ENCODE measurements at places on chromosomes 1 and 21.

GRCh38 chr1:14915356-14916054 lies 238.0 kb upstream of the TMEM51 start:
- H3K36me3 ChIP-seq = no peaks in the 10 kb centered on the region
- H3K27ac ChIP-seq = no peak overlapping the region
- no peak overlapping the region for H3K4me3 ChIP-seq
- H3K4me1 ChIP-seq = no peaks in the 10 kb centered on the region
- no peak for DNase-seq

DNA sequence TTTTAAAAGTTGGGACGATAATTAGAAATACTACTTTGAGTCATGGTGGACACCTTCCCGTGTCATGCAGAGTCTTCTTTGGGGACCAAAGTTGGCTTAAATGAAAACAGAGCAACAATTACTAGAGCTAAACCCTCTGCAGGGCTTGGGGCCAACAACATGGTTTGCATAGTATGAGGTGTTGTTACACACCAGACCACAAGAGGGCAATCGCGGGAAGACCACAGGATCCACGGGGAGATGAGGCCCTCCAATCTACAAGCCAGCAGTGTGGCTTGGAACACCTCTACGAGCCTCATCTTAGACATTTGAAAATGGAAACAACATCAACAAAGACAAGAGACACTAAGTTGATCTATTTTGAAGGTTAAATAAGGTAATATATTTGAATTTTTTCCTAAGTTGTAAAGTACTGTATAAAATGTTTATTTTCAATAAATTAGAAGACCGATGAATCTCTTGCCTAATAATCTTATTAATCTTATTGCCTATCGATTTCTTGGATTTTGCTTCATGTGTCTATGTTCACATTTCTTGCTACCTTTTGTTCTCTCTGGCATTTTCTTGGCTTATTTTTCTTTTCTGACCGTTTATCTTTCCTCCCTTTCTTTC lies 8.2 kb upstream of the SMCP start:
- H3K4me1 ChIP-seq = no peaks in the 10 kb centered on the region
- peak; percentile 13 for DNase-seq
- H3K4me3 ChIP-seq = no peak overlapping the region
- no peaks in the 10 kb centered on the region for H3K27me3 ChIP-seq

GRCh38 chr1:199335496-199335895 lies 692.0 kb upstream of the NR5A2 start:
- DNase-seq = no peak
- no peak overlapping the region for H3K27ac ChIP-seq
- no peaks in the 10 kb centered on the region for H3K36me3 ChIP-seq
- no peaks in the 10 kb centered on the region for H3K27me3 ChIP-seq
- H3K4me1 ChIP-seq = no peaks in the 10 kb centered on the region

GRCh38 chr1:223665592-223666312 lies at the start of gene CAPN8:
Gene CAPN8, minus strand, starts transcription at chr1:223665701. Its CDS starts 55 bp downstream, at chr1:223665646.
- no peak within 1 kb of the TSS for H3K4me3 ChIP-seq
- no peaks in the 10 kb centered on the region for H3K4me1 ChIP-seq
- no peak within 1 kb of the TSS for H3K27ac ChIP-seq

DNA sequence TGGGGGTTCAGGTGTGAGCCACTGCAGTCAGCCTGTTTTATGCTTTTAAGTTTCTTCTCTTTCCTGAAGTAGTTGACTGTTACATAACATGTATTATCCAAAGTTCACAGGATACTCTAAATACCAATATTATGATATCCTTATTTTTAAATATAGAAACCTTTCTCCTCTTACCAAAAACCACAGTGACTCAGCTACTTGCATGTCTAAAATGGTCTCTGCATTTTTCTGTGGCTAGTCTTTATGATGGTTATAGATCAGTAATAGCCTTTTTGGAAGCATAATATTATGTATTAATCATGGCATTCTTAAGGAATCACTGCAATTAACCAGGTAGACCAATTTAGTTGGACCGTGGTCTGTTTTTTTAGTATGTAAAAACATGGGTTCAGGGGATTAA lies 210.8 kb upstream of the CACYBP start:
- H3K36me3 ChIP-seq = no peaks in the 10 kb centered on the region
- no peaks in the 10 kb centered on the region for H3K4me1 ChIP-seq
- no peak overlapping the region for H3K27ac ChIP-seq
- H3K4me3 ChIP-seq = no peak overlapping the region

DNA sequence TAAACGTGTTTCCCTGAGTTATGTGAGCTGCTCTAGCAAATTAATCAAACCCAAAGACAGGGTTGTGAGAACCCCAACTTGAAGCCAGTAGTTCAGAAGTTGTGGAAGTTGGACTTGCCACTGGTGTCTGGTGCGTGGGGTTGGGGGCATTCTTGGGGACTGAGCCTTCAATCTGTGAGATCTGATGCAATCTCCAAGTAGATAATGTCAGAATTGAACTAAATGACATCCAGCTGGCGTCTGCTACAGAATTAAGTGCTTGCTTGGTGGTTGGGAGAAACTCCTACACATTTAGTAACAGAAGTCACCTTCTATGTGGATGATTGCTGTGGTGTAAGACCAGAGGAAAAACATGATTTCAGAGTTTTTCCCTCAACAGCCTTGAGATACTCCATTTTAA lies 207.4 kb downstream of the FGGY start:
- no peak overlapping the region for H3K27ac ChIP-seq
- no peak for DNase-seq
- H3K4me3 ChIP-seq = no peak overlapping the region
- H3K36me3 ChIP-seq = no peaks in the 10 kb centered on the region

DNA sequence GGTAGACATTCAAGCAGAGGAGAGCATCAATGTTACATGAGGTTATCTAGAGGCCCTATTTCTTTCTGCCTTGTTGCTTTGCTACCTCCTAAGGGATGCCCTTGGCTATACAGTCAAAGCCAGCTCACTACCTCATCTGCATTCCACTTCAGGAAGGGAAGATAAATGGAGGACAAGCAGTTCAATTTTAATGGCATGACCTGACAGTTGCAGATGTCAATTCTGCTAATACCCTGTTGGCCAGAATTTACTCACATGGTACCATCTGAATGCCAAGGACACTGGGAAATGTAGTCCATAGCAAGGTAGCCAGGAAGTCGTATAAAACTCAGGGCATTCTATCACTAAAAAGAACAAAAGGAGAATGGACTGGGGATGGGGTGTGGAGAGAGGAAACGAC lies 31.5 kb downstream of the PALMD start:
- H3K36me3 ChIP-seq = no peaks in the 10 kb centered on the region
- no peaks in the 10 kb centered on the region for H3K4me1 ChIP-seq
- no peak overlapping the region for H3K27ac ChIP-seq

- no peaks in the 10 kb centered on the region for H3K36me3 ChIP-seq
- DNase-seq = no peak
- no peak overlapping the region for H3K4me3 ChIP-seq
- no peak overlapping the region for H3K27ac ChIP-seq
- no peaks in the 10 kb centered on the region for H3K4me1 ChIP-seq
- no peaks in the 10 kb centered on the region for H3K27me3 ChIP-seq
These were observed 57.2 kb downstream of the ST3GAL3 start for GRCh38 chr1:43764581-43764980.

DNA sequence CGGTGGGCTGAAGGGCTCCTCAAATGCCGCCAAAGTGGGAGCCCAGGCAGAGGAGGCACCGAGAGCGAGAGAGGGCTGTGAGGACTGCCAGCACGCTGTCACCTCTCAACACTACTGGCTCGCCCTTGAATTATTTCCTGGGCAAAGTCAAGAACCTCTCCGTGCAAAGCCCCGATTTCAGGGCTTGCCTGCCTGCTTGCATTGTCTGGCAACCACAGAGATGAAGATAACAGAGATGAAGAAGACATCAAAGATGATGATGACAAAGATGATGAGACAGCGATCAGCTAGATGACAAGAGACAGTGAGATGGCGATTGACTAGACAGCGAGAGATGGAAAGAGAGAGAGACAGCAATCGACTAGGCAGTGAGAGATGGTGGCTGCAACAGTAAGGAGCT lies 976.5 kb downstream of the ADGRL2 start:
- H3K4me3 ChIP-seq = no peak overlapping the region
- no peaks in the 10 kb centered on the region for H3K36me3 ChIP-seq
- H3K27ac ChIP-seq = no peak overlapping the region
- no peak for DNase-seq
- no peaks in the 10 kb centered on the region for H3K4me1 ChIP-seq
- H3K27me3 ChIP-seq = no peaks in the 10 kb centered on the region

GRCh38 chr21:37276377-37276776 lies 9.2 kb upstream of the VPS26C start:
- no peak overlapping the region for H3K27ac ChIP-seq
- H3K36me3 ChIP-seq = no peaks in the 10 kb centered on the region
- H3K4me1 ChIP-seq = no peaks in the 10 kb centered on the region
- no peak for DNase-seq

- DNase-seq = no peak
- peak overlapping the region; percentile 57 for H3K27ac ChIP-seq
- H3K36me3 ChIP-seq = no peaks in the 10 kb centered on the region
- peaks cover 86% of the 10 kb centered on the region for H3K4me1 ChIP-seq
These were observed 13.4 kb downstream of the EPB41 start for GRCh38 chr1:28927648-28928313.

DNA sequence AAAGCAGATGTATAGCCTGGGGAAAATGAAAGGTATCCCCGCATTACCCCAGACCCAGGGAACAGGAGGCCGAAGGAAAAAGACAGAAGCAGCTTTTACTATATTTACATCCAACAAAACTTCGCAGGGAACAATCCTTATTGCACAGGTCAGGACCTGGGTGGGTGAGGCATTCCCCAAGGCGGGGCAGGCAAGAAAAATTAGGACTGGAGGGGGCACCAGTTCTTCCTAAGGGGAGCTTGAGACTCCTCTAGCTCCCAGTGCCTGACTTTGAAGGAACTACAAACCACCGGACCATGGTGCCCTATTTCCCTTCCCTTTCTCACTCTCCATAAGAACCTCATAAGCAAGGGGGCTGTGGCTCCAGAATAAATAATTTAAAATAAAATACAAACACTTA lies 6.7 kb upstream of the GATAD2B start:
- no peaks in the 10 kb centered on the region for H3K27me3 ChIP-seq
- no peak overlapping the region for H3K27ac ChIP-seq
- no peaks in the 10 kb centered on the region for H3K4me1 ChIP-seq

GRCh38 chr1:165965857-165966256 lies 138.4 kb downstream of the UCK2 start:
- no peak overlapping the region for H3K27ac ChIP-seq
- no peaks in the 10 kb centered on the region for H3K4me1 ChIP-seq
- H3K4me3 ChIP-seq = no peak overlapping the region
- H3K27me3 ChIP-seq = peaks cover 4% of the 10 kb centered on the region

- no peak overlapping the region for H3K4me3 ChIP-seq
- H3K4me1 ChIP-seq = no peaks in the 10 kb centered on the region
- no peaks in the 10 kb centered on the region for H3K27me3 ChIP-seq
- DNase-seq = no peak
- no peak overlapping the region for H3K27ac ChIP-seq
These were observed 73.5 kb upstream of the CAMK1G start for GRCh38 chr1:209510063-209510462.

GRCh38 chr1:80825067-80825466 lies 975.7 kb upstream of the ADGRL2 start:
- H3K36me3 ChIP-seq = no peaks in the 10 kb centered on the region
- no peak overlapping the region for H3K4me3 ChIP-seq
- H3K27ac ChIP-seq = no peak overlapping the region

DNA sequence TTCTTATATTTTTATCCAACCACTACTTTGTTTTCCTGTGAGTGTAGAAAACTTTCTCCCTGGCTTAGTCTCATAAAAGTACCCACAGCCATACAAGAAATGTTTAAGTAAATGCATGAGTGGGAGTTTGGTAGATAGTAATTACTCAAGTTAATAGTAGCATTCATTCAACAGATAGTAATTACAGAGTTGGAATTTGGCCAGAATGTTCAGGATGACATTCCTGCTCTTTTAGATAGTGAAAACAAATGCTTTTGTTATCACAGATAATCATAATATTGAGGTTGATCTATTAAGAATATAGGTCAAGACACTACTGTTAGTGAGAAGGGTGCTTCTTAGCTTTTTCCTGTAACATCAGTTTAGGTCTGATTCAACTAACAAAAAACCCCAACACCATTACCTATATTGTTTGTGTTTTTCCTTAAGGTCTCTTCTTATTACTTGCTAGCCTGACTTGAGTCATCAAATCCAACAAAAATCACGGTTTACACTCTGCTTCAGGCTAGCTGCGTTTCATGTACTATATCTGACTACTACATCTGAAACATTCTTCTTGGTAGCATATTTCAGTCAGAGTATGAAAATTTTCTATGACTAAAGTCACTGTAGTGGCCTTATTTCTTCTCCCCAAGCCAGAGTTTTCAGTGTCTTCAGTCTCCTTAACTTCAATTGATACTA lies 163.7 kb downstream of the HS2ST1 start:
- no peaks in the 10 kb centered on the region for H3K27me3 ChIP-seq
- DNase-seq = no peak
- H3K4me3 ChIP-seq = no peak overlapping the region
- H3K36me3 ChIP-seq = no peaks in the 10 kb centered on the region

- H3K4me3 ChIP-seq = no peak overlapping the region
- no peak for DNase-seq
- H3K36me3 ChIP-seq = no peaks in the 10 kb centered on the region
- H3K4me1 ChIP-seq = peaks cover 23% of the 10 kb centered on the region
- no peaks in the 10 kb centered on the region for H3K27me3 ChIP-seq
- no peak overlapping the region for H3K27ac ChIP-seq
These were observed 2.4 kb downstream of the SLC27A3 start for GRCh38 chr1:153777648-153778047.

Data from CD8-positive, alpha-beta memory T cell (primary cell).